CD8-positive, alpha-beta memory T cell (primary cell): ENCODE measurements at places on chromosomes 2 and 18. TPM values are rescaled to one million over a fixed set of nuclear protein-coding genes. Genes with fewer than 3 reads are reported as not detected.

DNA sequence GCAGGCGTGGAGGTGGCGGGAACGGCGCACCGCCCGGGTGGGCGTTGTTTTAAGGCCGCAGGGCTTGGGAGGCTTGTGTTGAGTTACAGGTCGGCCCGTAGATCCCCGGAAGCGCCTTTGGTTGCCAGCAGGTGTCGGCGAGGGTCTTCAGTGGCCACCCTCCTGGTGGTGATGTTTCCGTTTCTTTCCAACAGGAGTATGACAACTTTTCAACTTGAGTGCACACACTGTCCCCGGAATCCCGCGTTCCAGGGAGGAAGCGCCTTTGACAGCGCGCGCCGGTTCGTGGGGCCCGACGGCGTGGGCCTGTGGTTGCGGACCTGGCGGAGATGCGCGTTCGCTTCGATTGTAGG is 1.0 kb upstream of the HDAC4 start:
- DNase-seq = peak; percentile 31
- H3K4me1 ChIP-seq = peaks cover 31% of the 10 kb centered on the region
- H3K27me3 ChIP-seq = no peaks in the 10 kb centered on the region
- H3K27ac ChIP-seq = peak overlapping the region; percentile 97
- peak overlapping the region; percentile 93 for H3K4me3 ChIP-seq
- no peaks in the 10 kb centered on the region for H3K36me3 ChIP-seq

DNA sequence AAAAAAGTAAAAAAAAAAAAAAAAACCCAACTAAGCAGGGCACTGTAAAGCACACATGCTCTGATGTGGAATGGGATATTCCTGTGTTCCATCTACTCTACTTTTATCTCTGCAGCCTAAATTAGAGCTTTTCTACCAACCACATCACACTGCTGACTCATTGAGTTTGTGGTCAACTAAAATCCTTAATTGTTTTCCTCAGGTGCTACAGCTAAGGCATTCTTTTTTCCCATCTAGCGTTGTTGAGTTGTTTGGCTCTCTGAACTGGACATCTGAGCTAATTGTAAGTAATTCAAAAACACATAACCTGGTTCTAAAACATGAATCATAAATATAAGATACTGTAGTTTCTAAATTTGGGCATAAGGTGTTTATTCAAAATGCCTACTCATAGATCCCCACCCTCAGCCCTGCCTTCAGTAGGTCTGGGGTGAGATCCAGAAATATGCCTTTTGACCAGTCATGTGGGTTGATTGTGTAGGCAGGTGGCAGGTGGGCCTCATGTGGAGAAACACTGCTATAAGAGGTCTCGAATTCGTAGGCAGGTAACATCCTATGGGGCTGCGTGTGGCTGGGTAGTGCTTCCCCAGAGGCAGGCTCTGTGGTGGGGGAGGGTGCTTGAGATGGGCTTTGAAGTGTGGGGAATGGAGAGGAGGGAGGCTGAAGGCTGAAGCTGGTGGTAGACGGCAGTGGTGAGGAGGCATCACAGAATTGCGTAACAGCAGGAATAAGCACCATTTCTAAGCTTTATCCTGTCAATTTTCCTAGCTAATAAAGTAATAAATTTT is 27.2 kb downstream of the ANKRD29 start:
- H3K27me3 ChIP-seq = peaks cover 3% of the 10 kb centered on the region
- DNase-seq = no peak
- H3K27ac ChIP-seq = no peak overlapping the region
- no peak overlapping the region for H3K4me3 ChIP-seq
- H3K4me1 ChIP-seq = no peaks in the 10 kb centered on the region

DNA sequence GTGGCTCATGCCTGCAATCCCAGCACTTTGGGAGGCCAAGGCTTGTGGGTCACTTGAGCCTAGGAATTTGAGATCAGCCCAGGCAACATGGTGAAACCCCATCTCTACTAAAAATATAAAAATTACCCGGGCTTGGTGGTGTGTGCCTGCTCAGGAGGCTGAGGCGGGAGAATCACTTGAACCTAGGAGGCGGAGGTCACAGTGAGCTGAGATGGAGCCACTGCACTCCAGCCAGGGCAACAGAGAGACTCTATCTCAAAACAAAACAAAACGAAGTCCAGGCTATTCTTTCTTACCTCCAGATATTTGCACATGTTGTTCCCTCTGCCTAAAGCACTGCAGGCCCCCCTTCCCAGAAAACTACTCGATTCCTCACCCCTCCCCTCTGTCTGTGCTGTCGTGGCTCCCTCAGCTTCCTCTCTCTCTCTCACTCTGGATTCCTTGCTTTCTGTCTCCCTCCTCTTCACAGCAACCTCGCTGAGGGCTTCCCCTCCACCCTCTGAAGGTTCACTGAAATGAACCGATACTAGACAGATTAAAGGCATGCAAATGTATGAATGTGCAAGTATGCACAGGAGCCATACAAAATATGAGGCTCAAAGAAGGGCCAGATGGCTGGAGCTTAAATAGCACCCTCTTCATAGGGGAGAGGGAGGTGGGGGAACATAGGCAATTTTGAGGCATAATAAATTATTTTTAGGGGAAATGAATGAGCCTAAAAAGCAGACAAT is 18.5 kb downstream of the TMEM177 start:
- peaks cover 48% of the 10 kb centered on the region for H3K4me1 ChIP-seq
- no peak overlapping the region for H3K27ac ChIP-seq
- no peak for DNase-seq
- no peak overlapping the region for H3K4me3 ChIP-seq

CTNNA2 gene
- not detected for total RNA-seq

- no peak overlapping the region for H3K27ac ChIP-seq
- H3K4me3 ChIP-seq = no peak overlapping the region
- H3K4me1 ChIP-seq = no peaks in the 10 kb centered on the region
- H3K27me3 ChIP-seq = no peaks in the 10 kb centered on the region
Observed at GRCh38 chr2:45287045-45287444, 277.8 kb upstream of the SIX2 start.

GRCh38 chr2:120365236-120365793 is 19.4 kb downstream of the INHBB start:
- no peak for DNase-seq
- H3K4me1 ChIP-seq = no peaks in the 10 kb centered on the region
- H3K27ac ChIP-seq = no peak overlapping the region
- no peak overlapping the region for H3K4me3 ChIP-seq
- H3K36me3 ChIP-seq = no peaks in the 10 kb centered on the region
- H3K27me3 ChIP-seq = no peaks in the 10 kb centered on the region

GRCh38 chr2:107064750-107065149 is 178.8 kb upstream of the ST6GAL2 start:
- H3K4me3 ChIP-seq = no peak overlapping the region
- H3K36me3 ChIP-seq = no peaks in the 10 kb centered on the region
- no peaks in the 10 kb centered on the region for H3K27me3 ChIP-seq
- no peaks in the 10 kb centered on the region for H3K4me1 ChIP-seq
- no peak overlapping the region for H3K27ac ChIP-seq

GRCh38 chr2:204032301-204032700 is 95.7 kb downstream of the ICOS start:
- no peaks in the 10 kb centered on the region for H3K36me3 ChIP-seq
- DNase-seq = no peak
- H3K27ac ChIP-seq = no peak overlapping the region
- H3K27me3 ChIP-seq = no peaks in the 10 kb centered on the region
- no peak overlapping the region for H3K4me3 ChIP-seq

- no peaks in the 10 kb centered on the region for H3K36me3 ChIP-seq
- H3K4me1 ChIP-seq = no peaks in the 10 kb centered on the region
- no peak overlapping the region for H3K27ac ChIP-seq
- no peaks in the 10 kb centered on the region for H3K27me3 ChIP-seq
- DNase-seq = no peak
Observed at GRCh38 chr18:78919956-78920355, 59.7 kb upstream of the SALL3 start.

- H3K4me1 ChIP-seq = no peaks in the 10 kb centered on the region
- H3K36me3 ChIP-seq = no peaks in the 10 kb centered on the region
- DNase-seq = no peak
- no peak overlapping the region for H3K27ac ChIP-seq
Observed at GRCh38 chr2:173221937-173222594, 132.6 kb upstream of the CDCA7 start.

- no peak overlapping the region for H3K4me3 ChIP-seq
- no peak for DNase-seq
- H3K27me3 ChIP-seq = no peaks in the 10 kb centered on the region
- no peaks in the 10 kb centered on the region for H3K36me3 ChIP-seq
- no peaks in the 10 kb centered on the region for H3K4me1 ChIP-seq
Observed at GRCh38 chr2:222877556-222878300, 16.9 kb downstream of the ACSL3 start.

DNA sequence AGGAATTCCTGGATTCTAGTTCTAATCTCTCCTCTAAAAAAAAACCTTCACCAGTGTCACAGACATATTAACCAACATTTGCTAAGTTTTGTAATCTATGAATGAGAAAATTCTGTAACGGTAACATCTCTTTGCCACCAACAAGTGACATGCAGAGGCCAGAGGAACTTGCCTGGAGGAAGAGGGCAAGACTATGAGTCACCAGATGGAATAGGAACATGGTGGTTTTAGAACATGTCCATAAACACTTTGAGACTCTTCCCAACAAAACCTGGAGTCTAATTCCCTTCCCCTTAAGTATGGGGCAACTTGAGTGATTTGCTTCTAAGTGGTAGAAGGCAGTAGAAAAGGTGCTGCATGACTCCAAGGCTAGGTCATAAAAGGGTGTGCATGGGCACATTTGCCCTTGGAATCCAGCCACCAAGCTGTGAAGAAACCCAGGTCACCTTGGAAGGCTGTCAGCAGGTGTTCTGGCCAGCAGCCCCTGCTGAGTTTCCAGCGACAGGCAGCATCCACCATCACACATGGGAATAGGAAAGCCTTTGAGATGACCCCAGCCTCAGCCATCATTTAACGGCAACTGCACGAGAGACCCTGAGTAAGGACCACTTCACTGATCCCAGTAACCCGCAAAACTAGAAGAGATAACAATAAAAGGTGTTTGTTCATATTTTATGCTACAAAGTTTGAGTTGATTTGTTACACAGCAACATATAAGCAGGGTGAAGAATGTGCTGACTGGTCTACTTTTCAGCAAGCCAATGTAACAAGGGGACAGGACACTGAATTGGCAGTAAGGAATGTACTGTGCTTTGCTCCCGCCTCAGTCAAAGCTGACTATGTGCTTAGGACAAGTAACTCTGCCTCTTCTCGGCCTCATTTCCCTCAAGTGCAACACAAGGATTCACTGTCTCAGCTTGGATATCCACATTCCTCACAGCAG is 90.6 kb downstream of the SKA1 start:
- no peak overlapping the region for H3K4me3 ChIP-seq
- no peaks in the 10 kb centered on the region for H3K4me1 ChIP-seq
- H3K27ac ChIP-seq = no peak overlapping the region
- H3K27me3 ChIP-seq = no peaks in the 10 kb centered on the region
- no peaks in the 10 kb centered on the region for H3K36me3 ChIP-seq
- DNase-seq = no peak

DNA sequence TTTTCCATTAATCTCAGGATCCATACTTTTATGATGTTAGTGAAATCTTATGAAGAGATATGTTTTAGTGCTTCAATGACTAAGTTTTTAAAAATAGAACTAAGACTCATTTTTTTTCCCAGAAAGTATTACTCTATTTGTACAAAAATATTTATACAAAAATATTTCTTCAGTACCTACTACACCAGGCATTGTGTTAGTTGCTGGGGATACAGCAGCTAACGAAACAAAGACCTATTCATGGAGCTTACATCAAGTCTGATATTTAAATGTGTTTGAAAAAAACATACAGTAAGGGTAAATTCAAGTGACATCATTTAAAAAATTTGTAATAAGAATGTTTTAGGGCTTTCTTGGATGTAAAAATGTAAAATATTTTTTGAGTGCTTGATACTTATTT is 11.6 kb downstream of the VAPA start:
- H3K27me3 ChIP-seq = no peaks in the 10 kb centered on the region
- no peak overlapping the region for H3K4me3 ChIP-seq
- DNase-seq = no peak
- H3K27ac ChIP-seq = no peak overlapping the region

GRCh38 chr2:184834699-184835397 is 236.5 kb downstream of the ZNF804A start:
- no peak overlapping the region for H3K27ac ChIP-seq
- no peaks in the 10 kb centered on the region for H3K27me3 ChIP-seq
- no peaks in the 10 kb centered on the region for H3K36me3 ChIP-seq
- no peaks in the 10 kb centered on the region for H3K4me1 ChIP-seq
- no peak for DNase-seq
- no peak overlapping the region for H3K4me3 ChIP-seq

SH2D6 gene
- 1.4 TPM for total RNA-seq

- no peak overlapping the region for H3K4me3 ChIP-seq
- no peaks in the 10 kb centered on the region for H3K4me1 ChIP-seq
- no peak overlapping the region for H3K27ac ChIP-seq
- H3K27me3 ChIP-seq = no peaks in the 10 kb centered on the region
- H3K36me3 ChIP-seq = no peaks in the 10 kb centered on the region
Observed at GRCh38 chr2:71595569-71595968, 142.2 kb downstream of the DYSF start.

DNA sequence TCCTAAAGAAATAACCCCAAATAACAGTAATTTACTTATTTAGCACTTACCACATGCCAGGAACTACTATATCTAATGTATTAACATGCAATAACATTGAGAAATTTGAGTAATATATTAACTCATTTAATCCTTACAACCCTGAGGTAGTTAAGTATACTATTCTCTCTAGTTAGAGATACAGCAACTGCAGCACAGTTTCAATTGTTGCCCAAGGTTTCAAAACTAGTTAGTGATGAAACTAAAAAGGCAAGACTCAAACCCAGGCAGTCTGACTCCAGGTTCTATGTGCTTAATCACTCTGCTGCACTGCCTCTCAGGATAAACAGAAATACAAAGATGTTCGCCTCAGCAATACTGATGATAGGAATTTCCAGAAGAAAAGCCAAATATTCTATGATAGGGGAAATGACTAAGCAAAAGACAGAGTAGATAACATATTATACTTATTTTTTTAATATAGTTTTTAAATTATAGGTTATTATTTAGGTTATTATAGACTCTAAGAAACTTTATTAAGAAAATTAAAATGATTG is 88.0 kb downstream of the SS18 start:
- H3K36me3 ChIP-seq = no peaks in the 10 kb centered on the region
- no peak overlapping the region for H3K4me3 ChIP-seq
- no peak overlapping the region for H3K27ac ChIP-seq
- no peak for DNase-seq

MARCHF4 gene
- total RNA-seq = not detected
